Kidney tubule cell (primary cell): ENCODE measurements at places on chromosomes 5 and 9.
A peak's percentile ranks its signal among the peaks of the same experiment; 100 is the strongest.

DNA sequence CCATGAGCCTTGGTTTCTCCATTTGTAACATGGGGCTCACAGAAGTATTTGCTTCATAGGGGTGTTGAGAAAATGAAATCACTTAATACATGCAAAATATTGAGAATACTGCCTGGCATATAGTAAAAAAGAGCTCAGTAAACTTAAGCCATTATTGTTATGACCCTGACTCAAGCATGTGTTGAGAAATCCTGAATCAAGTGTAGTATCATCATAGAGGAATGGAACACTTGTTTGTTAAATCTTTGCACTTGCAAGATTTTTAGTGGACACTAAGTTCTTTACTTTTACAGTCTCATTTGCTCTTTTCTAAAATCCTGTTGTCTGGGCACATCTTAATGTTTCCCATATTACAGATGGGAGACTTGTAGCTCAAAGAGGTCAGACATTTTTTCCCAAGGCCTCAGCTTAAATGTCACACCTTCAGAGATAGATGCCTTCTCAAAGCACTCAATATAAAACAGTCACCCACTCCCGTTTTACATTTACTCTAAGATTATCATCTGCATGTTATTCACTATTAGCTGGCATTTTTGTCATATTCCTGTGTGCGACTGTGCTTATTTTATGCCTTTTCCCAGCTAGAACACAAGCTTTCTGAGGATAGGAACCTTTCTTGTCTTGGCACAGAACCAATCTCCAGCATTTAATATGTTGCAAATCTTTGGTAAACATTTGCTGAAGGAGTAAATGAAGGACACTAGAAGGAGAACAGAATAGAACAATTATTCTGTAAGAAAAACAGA lies 250.0 kb upstream of the TNC start:
- no peak for DNase-seq

DNA sequence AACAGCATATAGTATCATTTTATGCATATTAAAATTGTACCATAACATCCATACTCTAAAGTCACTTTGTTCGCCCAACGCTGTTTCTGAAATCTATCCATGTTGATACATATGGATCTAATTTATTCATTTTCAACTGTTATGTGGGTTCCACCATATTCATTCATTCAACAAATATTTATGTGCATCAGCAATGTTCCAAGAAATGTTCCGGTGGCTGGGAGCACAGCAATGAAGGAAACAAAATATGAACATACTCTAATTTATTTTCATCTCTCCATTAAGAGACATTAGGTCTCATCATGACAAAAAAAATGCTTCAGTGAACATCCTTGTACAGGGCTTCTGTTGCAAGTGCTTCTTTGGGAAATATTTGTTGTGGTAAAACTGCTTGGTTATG lies 75.4 kb downstream of the MARCHF3 start:
- no peak for DNase-seq

GRCh38 chr5:15691521-15691920 lies 191.5 kb downstream of the FBXL7 start:
- DNase-seq: no peak

DNA sequence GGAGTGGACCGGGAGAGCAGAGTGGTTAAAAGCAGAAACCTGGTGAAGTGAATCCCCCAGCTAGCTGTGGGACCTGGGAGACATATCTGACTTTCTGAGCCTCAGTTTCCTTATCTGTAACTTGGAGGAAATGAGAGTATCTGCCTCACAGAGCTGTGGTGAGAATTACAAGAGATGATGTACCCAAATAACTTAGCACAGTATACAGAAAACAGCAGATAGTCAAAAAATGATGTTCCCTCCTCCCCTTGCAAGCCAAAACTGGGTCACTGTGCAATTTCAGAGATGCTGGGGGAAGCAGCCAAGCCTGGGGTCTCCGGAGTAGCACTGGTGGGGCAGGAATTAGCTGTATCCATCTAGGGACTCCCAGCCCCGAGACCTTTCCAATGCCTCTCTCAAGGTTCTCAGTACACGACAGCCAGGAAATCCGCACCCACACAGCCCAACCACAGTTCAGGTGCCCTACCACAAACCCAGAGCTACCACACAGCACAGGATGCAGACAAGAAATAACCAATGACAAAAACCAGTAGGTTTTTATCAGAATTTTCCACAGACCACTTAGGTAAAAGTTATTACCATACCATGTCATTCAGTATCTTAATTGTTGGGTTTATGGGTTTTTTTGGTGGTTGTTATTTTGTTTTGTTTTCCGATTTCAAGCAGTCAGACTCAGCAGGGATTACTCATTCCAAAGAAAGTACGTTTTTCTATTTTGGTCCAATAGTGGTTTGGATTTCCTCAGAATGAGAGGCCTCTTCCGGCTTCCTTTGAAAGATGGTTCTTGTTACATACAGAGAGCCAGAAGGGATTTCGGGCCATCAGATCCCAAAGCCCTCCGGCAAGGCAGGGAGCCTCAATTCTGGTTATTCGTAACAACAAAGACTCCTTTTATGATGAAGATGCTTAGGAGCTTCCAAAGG lies 4.9 kb upstream of the HRH2 start:
- DNase-seq: no peak

DNA sequence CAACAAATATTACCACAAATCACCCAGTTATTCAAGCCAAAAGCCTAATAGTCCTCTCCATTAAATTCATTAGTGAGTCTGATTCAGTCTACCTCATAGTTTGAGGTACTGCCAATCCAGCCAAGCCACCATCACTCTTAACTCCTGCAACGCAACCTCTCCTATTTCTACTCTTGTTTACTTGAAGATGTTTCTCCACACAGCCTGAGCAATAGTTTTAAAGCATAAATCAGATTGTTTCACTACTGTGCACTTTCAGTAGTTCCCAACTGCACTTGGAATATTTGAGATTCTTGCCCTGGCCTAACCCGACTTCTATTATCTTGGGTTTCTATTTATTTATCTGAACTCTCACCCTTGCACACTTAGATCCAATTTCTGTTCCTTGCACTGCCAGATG lies 85.5 kb downstream of the YIPF5 start:
- DNase-seq: no peak

DNA sequence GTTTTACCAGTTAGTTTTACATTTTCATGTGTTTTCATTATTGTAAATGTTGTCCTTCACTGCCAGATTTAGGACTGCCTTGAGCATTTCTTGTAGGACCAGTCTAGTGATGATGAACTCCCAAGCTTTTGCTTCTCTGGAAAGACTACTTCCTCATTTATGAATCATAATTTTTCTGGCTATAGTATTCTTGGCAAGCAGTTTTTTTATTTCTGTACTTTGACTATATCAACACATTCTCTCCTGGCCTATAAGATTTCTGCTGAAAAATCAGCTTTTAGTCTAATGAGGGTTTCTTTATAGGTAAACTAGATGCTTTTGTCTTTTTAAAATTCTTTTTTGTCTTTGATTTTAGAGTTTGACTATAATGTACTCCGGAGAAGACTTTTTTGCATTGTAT lies 256.8 kb upstream of the GRAMD2B start:
- DNase-seq: no peak

DNA sequence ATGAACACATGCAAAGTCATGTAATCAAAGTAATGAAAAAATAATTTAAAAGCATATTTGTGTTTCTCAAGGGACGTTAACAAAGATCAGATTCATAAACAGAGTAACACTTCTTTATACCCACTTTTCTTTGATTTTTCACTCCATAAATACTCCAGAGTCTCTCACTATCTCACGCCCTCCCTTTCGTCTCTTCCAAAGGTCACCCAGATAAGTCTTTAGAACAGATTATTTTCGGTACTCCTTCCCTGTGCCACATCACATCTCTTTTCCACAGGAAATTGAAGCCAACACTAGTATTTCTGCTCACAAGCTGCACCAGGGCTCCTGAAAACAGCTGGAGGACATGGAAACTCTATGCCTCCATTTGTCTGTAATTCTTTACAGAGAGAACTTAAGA lies 15.4 kb upstream of the ALDOB start:
- no peak for DNase-seq

DNA sequence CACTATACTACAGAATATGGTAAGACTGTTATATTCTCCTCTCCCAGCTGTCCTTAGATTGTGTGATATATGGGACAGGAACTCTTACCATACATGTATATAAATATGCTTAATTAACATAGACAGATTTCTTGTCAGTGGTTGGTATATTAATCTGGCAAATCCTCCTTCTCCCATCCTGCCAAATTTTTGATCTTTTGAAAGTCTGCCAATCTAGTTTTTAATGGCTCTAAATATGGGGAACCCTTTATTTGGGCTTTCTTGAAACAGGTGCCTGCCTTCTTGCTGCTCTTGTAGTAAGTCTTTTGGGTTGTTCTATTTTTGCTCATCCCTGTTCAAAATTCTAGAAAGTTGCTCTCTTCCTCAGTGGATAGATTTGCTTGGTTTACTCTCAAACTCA lies 63.5 kb downstream of the SPATA31D1 start:
- no peak for DNase-seq

- DNase-seq: peak; percentile 89
Observed at GRCh38 chr9:121840838-121841760, 189.7 kb downstream of the DAB2IP start.

DNA sequence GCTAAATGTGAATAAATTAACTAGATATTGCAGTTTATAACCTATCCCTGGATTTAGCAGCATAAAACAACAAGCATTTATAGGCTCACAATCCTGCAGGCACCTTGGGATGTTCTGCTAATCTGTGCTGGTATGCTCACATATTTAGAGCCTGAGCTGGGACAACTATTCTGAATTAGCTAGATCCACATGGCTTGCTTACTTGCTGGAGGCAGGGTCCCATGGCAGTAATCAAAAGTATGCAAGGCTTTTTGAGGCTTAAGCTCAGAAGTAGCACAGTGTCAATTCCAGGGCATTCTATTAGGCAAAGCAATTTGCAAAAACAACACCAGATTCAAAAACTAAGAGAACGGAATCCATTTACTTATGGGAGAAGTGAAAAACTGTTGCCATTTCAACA lies 745.0 kb upstream of the ACO1 start:
- DNase-seq: no peak

- DNase-seq: peak; percentile 95
Observed at GRCh38 chr5:100644185-100644584, 109.0 kb downstream of the FAM174A start.

DNA sequence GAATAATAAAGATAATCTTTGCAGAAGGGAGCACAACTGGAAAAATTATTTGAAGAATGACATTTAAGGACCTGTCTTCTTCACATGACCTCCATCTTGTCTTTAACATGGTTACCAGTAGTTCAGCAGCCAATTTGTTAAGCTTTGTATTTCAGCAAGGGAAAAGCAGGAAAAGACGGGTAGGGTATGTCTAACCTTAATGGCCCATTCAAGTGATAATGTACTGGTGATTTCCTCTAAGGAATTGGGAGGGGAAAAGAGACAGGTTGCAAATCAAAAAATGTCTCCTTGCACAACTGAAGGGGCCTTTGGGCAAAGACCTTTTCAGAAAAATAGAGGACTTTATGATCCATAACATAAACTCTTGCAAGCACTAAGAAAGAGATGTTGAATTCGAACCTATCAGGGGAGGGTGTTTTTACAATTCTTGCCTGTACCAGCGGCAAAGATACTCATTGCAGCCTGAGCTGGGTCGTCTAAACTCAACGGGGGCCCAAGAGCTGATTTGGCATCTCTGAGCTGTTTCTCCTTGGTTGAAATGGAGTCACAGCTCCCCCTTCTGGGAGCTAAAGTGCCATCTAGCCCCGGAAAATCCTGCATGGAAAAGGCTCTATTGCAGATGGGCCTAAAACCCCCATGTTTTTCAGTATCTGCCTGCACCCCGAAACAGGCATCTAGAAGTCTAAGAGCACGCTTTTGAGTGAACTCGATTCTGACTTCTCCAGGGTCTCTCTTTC lies 3.8 kb downstream of the BRINP1 start:
- DNase-seq: peak; percentile 64

DNA sequence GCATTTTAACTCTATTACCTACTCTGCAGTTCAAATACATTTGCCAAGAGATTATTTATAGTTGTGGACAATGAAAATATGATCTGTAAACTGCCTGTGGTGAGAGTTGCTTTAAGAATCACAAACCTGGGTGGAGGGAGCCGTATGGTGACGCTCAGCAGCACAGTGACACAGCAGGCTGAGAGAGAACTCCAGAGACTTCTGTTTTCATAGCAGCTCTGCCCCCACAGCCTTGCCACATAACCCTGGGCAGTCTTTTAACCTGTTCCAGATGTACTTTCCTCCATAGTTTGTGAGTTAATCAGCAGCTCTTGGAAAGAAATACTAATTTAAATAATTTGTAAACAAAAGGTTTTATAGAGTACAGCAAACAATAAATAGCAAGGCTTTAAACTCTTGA lies 450.5 kb downstream of the ELAVL2 start:
- no peak for DNase-seq

DNA sequence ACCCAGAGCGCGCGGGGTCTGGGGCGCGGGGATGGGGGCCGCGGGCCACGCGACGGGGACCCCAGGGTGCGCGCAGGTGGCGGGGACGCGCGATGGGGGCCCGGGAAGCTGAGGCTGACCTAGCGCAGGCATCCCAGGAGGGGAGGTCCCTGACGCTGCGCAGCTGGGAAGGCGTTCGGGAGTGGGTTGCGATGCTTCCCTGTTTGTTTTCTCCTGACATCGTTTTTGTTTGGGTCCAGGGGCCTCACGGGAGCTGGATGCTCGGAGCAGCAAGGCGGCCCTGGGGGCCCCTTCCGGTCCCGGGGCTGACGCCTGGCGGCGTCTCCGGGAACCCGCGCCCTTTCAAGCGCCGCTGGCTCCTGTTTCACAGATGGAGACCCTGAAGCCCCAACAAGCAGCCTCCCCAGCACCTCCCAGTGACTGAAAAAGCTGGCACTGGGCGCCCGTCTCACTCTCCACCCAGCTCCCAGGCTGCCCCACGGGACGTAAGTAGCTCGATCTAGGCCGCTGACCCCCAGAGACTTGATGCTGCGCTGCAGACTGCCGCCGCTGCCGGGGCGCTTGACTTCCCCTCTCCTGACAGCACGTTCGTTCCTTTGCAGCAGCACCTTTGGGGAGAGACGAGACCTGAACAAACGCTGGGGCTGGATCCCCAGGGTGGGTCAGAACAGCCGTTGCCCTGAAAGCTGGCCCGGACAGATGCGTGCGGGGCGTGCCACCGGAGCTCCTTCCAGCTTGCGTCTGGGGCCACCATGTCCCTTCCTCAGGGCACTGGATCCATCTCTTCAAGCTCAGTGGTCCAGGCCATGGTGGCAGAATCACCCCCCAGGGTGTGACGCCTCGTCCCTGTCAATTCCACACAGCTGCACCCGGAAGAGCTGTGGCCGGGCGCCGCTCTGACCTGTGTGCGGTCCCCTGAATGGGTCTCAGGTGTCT lies 593 bp downstream of the BRD3OS start:
- DNase-seq: peak; percentile 46

DNA sequence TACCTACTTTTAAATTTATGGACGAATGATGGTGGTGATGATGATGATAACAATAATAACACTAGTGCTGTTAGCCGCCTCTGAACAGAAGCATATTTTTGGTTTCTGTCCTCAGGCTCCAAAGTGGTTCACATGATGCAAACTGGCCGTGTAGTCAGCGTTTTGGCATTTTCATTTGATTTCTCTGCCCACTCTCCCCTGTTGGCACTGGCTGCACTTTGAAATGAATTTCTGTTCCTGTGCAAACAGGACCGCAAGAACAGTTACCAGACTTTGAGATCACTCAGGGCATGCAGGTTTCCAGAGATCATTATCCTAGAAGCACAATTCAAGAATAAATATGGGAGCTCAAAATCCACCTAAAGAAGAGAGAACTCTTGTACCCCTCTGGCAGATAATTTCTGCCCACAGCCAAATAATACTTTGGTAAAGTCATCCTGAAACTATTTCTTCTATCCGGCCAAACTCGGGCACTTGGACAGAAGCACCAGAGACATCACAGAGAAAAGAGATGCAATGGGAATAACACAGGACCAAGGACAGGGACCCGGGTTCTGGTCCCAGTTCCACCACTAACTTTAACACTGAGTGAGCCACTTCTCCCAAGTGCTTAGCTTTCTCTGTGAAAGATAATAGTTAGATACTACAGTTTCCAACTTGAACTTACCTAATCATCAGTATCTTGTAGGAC lies 201.7 kb upstream of the PTGER4 start:
- DNase-seq: no peak
